ENCODE measurements at places on chromosomes 4 and X.

GRCh38 chr4:55002431-55002830, 123.0 kb downstream of the KDR start:
- no peak for DNase-seq

DNA sequence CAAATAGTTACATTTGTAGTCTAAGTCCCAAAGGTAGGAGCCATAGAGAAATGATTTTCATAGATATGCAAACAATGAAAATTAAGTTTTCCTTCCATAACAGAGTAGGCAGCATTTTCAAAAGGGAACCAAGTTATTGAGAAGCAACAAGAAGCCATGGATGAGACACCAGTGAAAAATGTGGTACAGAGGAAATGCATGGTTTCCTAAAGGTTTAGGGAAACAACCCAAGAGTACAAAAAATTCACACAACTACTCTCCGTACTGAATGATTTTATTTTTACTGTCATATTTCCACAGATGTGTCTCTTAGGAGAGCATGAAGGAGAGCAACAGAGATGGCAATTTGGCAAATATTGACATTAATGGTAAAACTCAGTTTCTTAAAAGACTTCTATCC, 1408.9 kb upstream of the PCDH7 start:
- DNase-seq: peak; percentile 43

GRCh38 chr4:127632420-127633403, at the start of gene INTU:
TSS of gene INTU (plus strand) at chr4:127632957. CDS start at chr4:127633035, 78 bp downstream.
- peak; percentile 99 for DNase-seq

DNA sequence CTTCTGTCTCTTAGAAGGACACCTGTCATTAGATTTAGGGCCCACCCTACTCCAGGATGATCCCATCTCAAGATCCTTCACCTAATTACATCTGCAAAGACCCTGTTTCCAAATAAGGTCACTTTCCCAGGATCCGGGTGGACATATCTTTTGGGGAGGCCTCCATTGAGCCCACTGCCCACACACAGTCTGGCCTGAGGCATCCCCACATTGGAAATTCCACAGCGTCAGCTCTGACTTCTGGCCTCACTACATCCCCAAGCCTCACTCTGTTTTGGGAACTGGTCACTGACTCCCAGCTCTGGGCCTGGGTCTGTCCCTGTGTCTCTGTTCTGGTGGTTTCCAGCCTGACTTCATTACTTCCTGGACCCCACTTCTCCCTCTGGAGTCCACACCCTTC, 285.5 kb downstream of the CRLF2 start:
- DNase-seq: no peak

- DNase-seq: no peak
Measured at GRCh38 chr4:185151296-185151695, 8.2 kb downstream of the SLC25A4 start.

GRCh38 chr4:109171070-109171469, 131.4 kb downstream of the COL25A1 start:
- no peak for DNase-seq

GRCh38 chr4:86449746-86450588, 90.1 kb upstream of the MAPK10 start:
- DNase-seq: no peak

- no peak for DNase-seq
Measured at GRCh38 chr4:130146773-130147172, 1050.8 kb downstream of the C4orf33 start.

GRCh38 chr4:100340512-100341485, 150.5 kb upstream of the DDIT4L start:
- peak; percentile 66 for DNase-seq

- no peak for DNase-seq
Measured at GRCh38 chrX:17375367-17375636, 302 bp downstream of the NHS start.

- no peak for DNase-seq
Measured at GRCh38 chrX:47956016-47956415, 47.8 kb downstream of the ZNF182 start.

DNA sequence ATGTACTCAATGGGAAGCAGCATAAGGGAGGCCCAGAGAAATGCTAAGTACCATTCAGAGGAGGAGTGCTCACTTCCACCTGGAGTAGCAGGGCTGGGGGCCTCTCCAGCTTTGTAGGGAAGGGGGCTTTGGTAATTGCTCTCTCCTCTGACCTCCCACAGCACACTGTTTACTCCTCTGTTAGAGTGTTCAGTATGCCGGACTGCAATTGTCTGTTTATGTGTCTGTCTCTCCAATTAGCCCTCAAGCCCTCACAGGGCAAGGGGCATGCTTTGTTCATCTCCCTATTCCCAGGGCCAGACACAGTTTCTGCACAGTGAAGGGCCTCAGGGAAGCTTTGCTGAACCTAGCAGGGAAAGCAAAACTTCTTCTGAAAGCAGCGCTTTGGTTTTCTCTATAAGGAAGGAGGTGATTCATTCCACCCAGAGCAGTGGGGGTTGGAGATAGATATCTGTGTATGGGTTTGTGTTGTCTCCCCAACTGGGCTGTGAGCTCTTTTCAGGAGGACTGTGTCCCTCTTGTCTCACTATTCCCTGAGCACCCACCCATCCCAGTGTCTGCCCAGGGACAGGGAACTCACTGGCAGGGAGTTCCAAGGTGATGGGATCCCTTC, 50.0 kb upstream of the VMA21 start:
- no peak for DNase-seq

- DNase-seq: peak; percentile 88
Measured at GRCh38 chr4:86338989-86339388, 20.9 kb downstream of the MAPK10 start.

DNA sequence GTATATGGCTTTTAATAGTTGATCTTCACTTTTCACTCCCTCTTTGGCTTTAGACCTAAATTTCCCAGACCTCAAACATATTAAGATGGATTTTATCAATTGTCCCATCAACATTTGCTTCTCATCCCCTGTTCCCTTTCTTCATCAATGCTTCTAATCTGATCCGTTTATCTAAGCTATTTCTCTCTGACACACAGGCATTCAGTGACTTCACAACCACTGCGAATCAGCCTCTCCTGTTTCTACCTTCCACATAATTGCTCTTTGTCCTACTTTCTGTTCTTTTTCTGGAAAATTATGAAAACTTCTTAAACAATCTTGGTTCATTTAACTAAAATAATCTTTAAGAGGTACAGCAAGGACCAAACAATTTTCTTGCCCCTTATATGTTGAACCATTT, 115.2 kb downstream of the GLRA3 start:
- peak; percentile 26 for DNase-seq

DNA sequence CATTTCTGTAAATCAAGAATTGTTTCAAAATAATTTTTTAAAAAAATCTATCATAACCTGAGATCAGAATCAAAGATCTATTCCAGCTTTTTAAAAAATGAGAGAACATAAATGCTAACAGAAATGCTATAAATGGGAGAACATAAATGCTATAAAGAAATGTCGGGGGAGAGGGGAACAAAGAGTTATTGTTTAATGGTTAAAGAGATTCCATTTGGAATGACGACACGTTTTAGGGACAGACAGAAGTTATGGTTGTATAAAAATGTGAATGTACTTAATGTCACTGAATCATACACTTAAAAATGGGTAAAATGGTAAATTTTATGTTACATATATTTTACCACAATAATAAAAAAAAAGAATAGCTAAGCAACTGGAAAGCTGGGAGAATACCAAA, 127.1 kb downstream of the ATRX start:
- DNase-seq: no peak

GRCh38 chrX:8520178-8520577, 55.5 kb downstream of the VCX3B start:
- no peak for DNase-seq

- DNase-seq: no peak
Measured at GRCh38 chr4:75678473-75678872, 5.3 kb upstream of the G3BP2 start.

DNA sequence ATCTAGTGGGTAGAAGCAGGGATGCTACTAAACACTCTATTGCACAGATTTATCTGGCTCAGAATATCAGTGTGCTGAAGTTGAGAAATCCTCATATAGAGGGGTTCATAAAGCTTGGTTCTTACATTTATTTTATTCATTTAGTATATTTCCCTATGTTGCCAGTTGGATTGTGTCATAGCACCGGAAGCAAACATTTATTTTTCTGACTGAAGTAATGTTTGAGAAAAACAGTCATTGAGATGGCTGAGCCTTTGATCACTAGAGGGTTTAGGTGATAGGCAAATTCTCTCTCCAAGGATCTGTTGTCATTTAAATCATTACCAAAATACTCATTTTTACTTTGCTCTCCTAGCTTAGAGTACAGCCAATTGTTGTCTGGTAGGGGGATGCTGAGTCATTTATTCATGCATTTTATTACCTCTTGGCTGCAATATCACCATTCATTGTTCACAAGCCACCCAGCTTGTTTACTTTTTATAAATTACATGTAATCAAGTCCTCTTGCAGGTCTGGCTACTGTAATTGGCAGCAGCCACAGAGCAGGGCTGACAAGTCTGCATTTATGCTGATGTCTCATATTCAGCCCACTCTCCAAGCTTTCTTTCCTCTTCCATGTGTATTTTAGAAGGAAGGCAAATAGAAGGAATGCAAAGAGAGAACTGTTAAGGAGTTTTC, 15.2 kb downstream of the GAB1 start:
- DNase-seq: no peak

DNA sequence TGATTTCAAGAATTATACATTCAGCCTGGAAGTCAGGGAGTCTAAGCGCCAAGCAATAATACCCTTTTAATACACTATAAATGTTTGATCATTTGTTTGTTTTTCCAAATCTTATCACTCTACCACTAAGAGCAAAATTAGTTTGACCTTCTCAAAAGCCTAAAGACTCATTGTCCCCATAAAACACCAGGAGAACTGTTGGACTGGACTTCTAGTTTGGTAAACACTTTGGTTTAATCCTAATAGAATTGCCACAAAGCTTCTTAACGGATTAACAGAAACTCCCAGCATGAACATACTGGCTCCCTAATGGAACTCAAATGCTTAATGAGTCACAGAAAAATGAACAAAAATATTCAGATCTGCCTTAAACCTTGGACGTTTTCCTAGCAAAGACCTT, 34.9 kb downstream of the SYTL5 start:
- DNase-seq: no peak

DNA sequence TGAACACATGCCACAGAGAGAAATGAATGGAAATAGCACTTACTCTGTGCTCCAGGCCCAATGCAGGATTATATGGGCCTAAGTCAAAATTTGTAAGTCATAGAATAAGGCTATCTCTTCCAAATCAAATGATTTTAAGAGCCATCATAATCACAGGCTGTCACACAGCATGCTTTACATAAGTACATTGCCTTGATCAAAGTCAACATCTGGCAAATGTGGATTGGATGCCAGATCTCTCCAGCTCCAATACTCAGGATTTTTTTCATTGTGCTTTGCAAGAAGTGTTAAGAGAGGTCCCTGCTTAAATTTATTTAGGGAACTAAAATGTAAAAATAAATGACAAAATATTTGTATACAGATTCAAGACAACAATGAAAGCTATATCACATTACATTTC, 299.9 kb downstream of the PRDM5 start:
- no peak for DNase-seq

DNA sequence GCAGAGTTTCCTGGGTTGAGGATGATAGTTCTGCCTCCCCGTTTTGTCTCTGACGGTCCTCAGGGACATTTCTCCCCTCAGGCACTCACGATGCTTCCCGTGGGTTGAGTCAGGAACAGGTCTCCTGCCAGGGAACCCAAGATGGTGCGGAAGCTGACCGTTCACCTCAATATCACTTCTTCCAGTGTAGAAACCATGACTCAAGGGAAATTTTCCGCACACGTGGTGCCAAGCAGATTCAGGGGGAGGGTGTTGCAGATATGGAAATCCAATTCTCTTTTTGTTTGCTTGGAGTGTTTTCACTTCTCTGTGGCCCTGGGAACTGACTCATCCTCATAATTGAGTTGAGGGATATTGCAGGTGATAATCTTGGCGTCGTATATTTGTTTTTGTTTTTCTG, 46.7 kb downstream of the CXorf49B start:
- no peak for DNase-seq

- DNase-seq: peak; percentile 74
Measured at GRCh38 chr4:127586922-127587571, 45.7 kb upstream of the INTU start.

- DNase-seq: no peak
Measured at GRCh38 chr4:5884796-5885195, 8.1 kb downstream of the CRMP1 start.

DNA sequence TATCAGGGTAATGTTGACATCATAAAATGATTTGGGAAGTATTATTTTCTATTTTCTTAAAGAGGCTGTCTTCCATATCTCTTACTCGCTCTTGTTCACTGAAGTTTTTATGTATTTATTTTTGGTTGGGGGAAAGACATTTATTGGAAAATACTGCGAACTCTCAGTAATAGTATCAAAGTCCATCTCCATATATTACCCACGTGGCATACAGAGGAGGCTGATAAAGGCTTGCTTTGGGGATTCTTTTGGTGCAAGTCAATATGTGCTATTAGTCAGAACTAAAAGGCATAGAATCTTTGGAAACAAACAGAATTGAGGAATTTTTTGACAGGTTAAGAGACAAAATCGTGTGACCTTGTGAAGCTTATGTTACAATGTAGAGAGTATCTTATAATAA, 101.3 kb downstream of the NYX start:
- DNase-seq: no peak

DNA sequence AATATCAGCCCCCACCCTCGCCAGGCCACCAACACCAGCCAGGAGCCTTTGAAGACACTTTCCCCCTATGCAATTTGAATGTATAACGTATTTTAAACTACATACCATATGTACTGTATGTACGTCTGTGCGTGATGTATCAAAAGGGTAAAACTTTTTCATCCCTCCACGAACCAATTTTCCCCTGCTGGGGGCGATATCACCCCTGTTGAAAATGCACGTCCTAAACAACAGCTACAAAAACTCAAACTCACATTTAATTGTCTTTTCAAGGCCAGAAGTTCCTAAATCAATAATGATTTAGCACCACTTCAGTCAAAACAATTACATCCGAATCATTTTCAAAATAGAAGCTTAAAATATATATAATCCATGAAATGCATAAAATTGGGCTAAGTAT, 1.4 kb downstream of the VEGFD start:
- no peak for DNase-seq

DNA sequence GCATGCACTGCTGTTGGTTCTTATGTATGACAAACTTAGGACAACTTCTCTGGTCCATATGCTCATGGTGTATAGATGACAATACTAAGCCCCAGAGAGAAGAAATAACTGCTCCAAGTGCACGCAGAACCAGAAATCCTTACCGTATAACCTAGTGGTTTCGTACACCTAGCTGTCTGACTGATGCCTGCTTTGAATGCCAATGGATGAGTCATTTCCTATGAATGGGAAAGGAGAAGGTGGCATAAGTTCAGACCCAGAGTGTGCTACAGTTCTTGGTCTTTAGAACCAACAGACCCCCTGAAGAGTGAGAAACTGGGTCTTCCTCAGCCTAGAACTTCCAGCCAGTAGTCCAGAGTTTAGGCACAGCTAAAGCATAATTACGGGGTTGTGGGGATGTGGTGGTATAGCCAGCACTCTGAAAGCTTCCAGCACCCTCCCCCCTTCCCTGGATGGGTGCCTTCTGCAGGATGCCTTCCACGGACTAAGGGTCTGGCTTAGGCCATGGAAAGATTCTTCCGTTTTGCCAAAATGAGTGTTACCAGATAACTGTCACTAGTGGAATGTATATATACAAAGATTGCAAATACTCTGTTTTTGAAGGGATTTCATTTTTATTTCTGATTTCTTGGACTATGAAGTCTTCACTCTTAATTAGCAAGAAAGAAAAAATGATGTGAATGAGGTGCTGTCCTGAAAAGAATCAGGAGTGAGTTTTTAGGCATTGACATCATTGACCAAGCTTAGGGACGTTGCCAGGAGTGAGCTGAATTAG, 84.6 kb upstream of the PACRGL start:
- DNase-seq: peak; percentile 23
